ENCODE measurements at places on chromosomes 3 and 15. TPM values are rescaled to one million over a fixed set of nuclear protein-coding genes. Genes with fewer than 3 reads are reported as not detected.

The TEX55 gene
- total RNA-seq, result not detected

The CORO2B gene
- 3.7 TPM for total RNA-seq

The NUTM1 gene
- total RNA-seq, result not detected

The WDR49 gene
- total RNA-seq, result not detected

The HRG gene
- not detected for total RNA-seq

The DNAH12 gene
- 0.12 TPM for total RNA-seq

The REC114 gene
- not detected for total RNA-seq

The CGNL1 gene
- total RNA-seq, result 2.0 TPM
